ENCODE measurements at places on chromosomes 12 and 14. TPM values are rescaled to one million over a fixed set of nuclear protein-coding genes. Genes with fewer than 3 reads are reported as not detected.

DNA sequence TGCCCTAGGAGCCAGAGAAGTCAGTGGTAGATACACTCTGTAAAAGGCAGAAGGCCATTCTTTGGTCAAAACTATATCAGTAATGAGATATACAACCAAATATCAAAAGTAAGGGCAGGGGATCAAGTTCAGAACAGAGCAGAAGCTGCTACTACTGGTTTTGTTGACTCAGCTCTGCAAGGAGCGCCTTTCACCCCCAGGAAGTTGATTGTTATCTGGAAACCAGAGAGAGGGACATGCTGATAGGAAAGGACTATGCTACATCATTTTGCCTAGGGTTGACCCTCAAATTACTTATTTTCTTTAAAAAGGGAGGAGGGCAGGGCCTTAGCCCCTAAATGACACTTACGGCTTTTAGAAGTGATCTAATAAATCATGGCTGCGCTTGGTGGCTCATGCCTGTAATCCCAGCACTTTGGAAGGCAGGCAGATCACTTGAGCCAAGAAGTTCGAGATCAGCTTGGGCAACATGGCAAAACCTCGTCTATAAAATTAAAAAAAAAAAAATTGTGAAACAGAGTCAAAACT is 194.0 kb downstream of the KLHL28 start:
- DNase-seq, result no peak

DNA sequence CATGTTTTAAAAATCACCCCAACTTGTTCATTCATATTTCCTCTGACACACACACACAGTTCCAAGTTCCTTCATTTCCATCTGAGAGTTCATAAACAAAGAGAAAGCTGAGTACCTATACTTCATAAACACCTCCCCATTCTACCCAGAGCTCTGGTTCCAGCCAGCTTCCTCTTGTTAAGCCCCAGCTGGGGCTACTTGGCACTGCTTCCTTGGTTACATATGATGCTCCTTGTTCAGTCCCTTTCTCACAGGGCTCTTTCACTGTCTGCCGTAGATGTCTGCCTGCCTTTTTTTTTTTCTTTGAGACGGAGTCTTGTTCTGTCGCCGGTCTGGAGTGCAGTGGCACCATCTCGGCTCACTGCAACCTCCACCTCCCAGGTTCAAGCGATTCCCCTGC is 77.5 kb downstream of the COX16 start:
- DNase-seq, result no peak

DNA sequence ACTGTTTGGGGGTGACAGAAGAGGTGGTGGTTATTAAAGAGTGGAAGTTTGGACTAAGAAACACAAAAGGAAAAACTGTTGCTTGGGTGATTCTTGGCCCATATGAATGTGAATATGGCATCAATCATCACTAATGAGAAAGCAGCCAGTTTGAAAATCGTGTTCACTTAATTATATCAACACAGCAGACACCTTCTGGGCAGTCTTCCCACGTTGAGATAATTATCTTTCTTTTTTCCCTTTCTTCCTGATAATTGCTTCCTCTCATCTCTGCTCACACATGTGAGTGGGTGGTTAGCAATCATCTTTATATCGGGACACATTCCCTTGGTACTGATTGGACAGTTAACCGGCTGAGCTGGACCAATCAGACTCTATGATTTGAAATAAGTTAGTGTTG is 539.7 kb downstream of the AACS start:
- no peak for DNase-seq

DNA sequence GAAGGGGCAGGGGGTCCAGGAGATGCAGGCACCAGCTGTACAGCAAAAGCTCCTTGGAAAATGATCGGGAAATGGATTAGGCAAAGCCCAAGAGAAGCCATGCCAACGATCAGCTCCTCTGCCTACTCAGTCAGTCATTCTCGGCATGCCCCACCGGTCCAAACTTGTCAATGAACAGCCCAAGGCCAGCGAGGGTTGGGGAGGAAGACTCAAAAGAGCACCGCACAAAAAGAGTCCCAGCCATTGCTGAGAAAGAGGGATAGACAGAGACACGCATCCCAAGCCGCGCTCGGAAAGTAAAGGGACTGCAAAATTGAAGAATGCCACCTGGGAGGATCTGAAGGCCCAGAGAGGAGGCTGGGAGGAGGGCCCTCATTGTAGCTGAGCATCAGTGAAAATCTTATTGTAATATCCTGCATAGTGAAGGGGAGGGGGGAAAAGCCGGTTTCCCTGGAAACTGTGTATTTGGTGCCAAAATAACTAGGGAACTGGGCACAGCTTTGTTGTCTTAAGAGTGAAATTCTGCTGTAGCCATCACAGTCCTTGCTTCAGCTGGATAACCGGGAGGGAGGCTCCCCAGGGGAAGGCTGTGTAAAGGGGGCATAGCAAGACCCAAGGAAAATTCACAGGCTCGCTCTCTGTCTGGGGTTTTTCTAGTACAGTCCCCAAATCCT is 4.7 kb downstream of the KDM2B start:
- no peak for DNase-seq

DNA sequence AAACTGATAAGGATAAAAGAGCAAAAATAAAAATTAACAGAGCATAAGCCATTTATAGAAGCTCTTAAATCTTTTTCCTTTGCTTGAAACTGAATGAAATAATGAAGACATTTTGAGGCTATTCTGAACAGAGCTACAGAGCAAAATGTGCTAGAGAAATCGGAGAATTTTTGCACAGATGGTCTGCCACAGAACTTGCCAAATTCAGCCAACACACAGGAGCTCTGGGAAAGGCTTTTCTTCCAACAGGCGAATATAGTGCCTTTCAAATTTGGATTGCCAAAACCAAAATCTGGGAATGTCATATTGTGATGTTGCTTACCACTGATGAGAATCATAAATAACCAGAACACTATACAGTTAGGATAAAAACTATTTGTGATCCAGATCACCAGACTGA is 406.3 kb downstream of the RPL10L start:
- no peak for DNase-seq

GRCh38 chr14:94542111-94542810 is 19.0 kb upstream of the SERPINA4 start:
- peak; percentile 28 for DNase-seq

GRCh38 chr14:74882103-74882920 is 596 bp downstream of the DLST start:
- peak; percentile 30 for DNase-seq

DNA sequence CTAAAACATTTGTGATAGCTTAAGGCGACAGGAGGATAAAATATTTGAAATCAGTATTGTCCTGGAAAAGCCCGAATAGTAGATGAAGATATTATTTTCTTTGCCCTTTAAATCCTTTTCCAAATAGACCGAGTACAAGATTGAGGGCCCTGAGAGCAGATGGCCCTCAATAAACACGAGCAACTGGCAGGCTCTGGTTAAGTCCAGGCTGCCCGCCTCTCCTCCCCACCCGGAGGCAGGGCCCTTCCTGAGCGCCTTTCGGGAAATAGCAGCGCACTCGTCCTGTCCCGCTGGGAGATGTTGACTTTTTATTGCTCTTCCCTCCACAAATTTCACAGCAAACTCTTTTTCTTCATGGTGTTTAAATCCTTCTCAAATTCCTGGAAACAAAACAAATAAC is 50.8 kb upstream of the MAX start:
- DNase-seq, result no peak

- DNase-seq, result no peak
Measured at GRCh38 chr12:28489246-28489645, 299.0 kb downstream of the CCDC91 start.

DNA sequence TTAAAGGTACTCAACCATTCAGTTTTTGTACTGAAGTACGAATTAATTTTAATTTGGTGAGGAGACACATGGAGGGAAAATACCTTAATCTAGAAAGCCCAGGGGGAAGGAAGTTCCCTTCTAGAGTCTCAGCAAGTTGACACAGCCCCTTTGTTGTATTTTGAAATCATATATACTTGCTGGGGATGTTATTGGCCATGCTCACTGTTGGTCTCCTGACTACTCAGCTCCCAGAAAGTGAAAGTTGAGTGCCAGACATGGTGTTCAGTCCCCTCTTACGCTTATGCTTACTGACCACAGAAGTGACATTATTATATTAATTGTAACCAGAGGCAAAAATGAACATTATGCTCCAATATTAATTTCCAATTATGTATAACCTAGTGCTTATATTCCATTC is 28.1 kb downstream of the ARF6 start:
- DNase-seq, result no peak

DNA sequence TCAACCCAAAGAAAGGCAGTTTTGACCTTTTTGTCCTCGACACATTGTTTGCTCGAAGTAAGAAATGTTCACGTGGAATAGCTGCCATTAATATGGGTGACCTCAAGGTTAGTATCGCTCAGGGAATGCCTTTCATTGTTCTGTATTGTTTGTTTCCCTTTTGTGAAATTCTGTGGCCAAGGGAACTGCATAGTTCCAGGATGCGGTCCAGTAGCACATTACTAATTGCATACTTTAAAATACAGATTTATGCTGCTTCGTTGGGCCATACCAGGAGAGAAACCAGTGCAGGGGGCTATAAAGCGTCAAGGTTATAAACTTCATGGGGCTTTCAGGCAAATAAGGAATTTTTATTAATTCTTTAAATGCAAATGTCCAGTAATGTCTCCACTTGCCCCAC is 73.3 kb upstream of the USP44 start:
- no peak for DNase-seq

DNA sequence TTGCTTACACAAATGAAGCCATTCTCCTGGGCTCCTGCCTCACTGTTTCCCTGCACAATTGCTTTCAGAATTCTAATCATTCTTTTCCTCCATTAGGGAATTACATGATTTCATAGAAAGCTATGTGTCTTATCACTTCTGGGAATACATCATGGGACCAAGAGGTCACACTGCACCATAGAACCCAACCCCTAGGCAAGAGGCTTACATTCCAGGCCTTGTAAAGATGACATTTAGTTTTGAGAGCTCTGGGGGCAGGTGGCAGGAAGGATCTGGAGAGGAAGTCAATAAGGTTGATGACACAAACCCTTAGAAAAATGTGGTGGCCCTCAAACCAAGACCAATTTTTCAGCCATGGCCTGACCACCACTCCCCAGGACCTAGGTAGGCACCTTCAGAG is 57.1 kb downstream of the NUAK1 start:
- no peak for DNase-seq

DNA sequence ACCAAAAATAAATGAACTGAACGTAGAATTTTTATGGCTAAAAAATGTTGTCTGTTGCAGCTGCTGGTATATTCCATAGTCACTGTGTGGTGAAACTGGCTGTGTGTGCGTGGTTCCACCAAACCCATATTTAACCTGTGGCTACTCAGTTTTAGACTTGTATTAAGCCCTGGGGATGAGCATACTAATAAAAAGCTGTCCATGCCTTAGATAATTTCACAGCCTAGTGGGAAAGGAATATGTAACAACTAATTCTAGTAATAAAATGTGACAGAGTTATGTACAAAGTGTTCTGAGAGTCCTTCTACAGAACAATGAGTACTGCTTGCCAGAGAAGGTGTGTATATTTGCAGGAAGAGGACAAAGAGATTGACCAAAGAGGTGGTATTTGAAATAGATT is 125.5 kb downstream of the TMTC3 start:
- DNase-seq, result no peak

DNA sequence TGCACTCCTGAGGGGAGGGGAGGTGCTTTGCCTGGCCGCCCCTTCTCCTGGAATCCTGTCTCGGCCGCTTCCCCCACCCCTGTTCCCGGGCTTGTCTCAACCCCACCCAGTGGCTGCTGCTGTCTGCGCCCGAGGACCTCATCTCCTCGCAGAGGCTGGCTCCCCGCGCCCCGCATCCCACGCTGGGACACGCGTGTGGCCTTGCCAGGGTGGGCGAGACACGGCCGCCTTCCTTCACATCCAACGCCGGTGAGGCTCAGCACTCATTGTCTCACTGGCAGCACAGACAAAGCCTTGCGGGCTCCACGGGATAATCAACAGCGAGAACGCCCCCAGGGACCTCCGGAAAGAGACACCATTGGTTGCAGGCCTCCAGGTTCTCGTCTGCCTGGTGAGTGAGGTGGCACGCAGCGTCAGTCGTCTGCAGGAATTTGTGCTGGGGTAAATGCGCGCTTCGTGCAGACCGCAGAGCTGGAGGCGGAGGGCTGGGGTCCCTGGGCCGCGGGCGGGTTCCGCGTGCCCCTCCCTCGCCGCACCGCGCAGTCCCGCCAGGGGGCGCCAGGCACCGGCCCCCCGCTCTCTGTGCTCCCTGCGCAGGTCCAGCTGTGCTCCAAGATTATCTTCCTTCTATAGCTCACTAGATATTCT is 26.8 kb downstream of the CCDC177 start:
- peak; percentile 61 for DNase-seq

DNA sequence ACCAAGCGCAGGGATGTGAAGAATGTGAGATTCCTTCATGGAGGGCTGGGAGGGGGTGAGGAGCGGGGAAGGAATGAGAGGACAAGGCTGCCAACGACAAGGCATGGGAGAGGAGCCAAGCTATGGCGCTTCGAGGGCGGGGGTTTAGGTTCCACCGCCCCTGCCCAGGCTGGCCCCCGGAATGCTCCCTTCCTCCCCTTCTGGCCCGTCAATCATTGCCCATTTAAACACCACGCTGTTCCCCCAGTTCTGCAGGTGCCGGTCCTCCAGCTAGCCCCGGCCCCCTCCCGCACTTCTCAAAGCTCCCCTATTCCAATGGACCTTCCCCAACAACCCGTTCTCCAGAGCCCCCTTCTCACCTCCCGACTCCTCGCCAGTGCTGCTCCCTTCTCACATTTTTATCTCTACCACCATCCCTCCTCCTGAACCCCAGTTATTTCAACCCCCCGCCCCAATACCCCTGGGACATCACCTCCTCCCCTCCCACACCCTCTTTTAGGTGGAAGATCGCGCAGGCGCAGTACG is 428 bp downstream of the RNF41 start:
- DNase-seq, result no peak

DNA sequence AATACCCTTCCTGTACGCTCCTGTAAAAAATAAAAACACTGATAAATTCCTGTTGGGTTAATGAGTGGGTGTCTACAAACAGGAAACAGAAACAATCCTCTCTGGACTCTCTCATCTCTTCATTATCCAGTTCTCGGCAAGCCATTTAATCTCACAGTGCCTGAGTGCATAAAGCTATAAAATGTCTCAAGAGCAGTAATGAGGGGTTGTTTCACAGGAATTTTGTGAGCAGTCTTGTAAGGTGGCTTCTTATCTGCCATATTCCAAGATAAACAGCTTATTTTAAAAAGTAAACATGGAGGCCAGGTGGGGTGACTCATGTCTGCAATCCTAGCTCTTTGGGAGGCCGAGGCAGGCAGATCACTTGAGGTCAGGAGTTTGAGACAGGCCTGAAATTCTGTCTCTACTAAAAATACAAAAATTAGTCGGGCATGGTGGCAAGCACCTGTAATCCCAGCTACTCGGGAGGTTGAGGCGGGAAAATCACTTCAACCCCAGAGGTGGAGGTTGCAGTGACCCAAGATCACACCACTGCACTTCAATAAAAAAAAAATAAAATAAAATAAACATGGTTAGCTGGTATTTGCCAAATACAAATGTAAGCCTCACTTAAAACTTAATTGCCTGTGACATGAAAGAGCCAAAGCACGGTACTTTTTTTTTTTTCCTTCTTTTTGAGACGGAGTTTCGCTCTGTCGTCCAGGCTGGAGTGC is 54.0 kb downstream of the CLIP1 start:
- no peak for DNase-seq

The CFAP73 gene
- not detected for total RNA-seq

The PITPNM2 gene
- 7.0 TPM for total RNA-seq

The MMP19 gene
- total RNA-seq, result 3.3 TPM

The SIX6 gene
- total RNA-seq, result not detected

The AP1G2 gene
- 268 TPM for total RNA-seq

The PARPBP gene
- 13.7 TPM for total RNA-seq

Data from mesothelial cell of epicardium (in vitro differentiated cells).